ENCODE measurements at places on chromosomes 6 and 20.

- DNase-seq = no peak
These were observed 209.6 kb upstream of the SSTR4 start for GRCh38 chr20:22825546-22825945.

DNA sequence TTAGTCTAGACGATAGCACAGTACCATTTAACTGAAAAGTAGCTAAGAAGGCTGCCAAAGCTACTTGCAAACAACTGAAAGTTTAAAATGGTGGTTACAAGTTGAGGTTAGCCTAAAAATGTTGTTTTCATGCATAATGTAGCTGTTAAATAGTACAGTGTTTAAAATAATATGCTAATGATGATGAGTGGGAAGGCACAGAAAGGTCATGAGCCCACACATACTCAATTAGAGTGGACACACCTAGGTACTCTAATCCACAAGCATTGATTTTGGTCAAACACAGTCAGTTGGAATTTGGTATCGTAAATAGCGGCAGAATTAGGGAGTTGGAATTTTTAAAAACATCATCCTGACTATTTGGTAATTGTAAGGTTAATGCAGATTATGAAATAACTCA lies 7.0 kb downstream of the TXLNB start:
- DNase-seq = no peak

DNA sequence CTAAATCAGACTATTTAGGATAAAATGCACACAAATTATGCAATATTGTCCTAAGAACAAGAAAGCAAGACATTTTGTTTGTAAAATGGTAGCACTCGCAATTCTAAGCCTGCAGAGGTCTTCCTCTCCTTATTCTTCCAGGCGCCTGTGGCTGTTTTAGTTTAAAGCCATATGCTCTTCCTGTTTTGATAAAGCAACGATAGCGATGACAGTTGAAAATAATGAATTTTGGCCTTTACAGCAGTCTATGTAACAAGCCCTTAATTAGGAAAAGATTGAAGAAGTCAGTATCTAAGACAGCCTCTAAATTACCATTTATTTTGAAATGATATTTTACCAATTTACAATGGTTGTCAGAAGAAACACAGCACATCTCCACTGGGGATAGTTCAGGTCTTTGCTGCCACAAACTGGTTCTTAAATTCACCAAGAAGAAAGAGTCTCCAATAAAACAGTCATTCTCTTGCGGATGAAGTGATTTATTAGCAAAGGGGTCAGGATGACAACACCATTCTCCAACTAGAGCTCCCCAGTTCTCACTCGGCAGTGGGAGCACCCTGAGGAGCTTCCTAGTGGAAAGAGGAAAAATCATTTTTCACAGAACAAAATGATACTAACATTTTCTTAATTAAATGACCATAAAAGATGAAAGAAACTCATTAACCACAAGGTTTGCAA lies 21.4 kb downstream of the UBE3D start:
- no peak for DNase-seq

GRCh38 chr6:7621761-7622160 lies 31.8 kb downstream of the SNRNP48 start:
- DNase-seq = no peak

DNA sequence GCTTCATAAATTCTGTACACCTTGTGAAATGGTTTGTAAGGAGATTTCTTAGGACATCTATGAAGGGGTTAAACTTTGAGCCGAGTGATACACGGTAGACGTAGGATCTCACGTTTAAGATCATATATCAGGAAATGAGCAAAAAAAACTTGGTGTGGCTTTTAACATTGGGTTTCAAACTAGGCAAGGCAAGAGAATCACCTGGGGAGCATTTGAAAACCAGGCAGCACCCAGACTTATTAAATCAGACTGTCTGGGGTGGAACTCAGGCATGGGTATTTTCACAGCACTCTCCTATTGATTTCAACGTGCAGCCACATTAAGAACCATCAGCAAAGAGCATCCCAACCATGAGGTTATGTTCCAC lies 26.4 kb downstream of the LY86 start:
- DNase-seq = no peak

GRCh38 chr6:31037169-31037568 lies 26.9 kb downstream of the MUC22 start:
- no peak for DNase-seq

- DNase-seq = no peak
These were observed 98.5 kb downstream of the TFAP2A start for GRCh38 chr6:10316373-10316721.

GRCh38 chr20:49765846-49766541 lies 46.6 kb upstream of the SLC9A8 start:
- no peak for DNase-seq

Measured in NCI-H2171 (cell line).